ENCODE measurements at places on chromosomes 2 and 18.

DNA sequence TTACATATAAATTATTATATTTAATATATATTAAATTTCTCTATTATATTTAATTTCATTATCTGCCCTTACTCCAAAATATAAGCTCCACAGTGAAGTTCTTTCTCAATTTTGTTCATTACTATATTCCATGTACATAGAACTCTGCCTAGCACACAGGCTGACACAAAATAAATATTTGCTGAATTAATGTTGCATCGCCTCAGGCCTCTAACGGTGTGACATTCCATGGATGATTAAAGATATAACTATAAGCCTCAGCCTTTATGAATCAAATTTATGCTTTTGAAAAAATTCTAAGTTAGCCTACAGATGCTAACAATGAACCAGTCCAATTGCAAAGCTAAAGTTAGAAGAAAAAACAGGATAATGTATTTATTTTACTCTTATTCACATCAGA is 1337.2 kb upstream of the NRXN1 start:
- DNase-seq: no peak

DNA sequence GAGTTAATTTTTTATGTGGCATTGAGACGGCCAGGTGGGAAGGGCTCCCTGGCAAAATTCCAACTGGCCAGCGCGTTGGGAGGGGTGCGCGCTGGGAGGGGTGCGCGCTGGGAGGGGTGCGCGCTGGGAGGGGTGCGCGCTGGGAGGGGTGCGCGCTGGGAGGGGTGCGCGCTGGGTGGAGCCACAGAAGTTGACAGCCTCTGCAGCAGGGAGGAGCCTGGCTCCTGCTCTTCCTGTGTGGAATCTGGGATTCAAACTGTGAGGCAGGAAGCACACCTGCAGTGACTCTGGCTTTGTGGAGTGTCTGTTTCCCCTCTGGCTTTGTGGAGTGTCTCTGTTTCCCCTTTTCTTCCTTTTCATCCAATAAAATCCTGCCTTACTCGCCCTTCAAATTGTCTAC is 147.9 kb upstream of the CBLN2 start:
- no peak for DNase-seq

DNA sequence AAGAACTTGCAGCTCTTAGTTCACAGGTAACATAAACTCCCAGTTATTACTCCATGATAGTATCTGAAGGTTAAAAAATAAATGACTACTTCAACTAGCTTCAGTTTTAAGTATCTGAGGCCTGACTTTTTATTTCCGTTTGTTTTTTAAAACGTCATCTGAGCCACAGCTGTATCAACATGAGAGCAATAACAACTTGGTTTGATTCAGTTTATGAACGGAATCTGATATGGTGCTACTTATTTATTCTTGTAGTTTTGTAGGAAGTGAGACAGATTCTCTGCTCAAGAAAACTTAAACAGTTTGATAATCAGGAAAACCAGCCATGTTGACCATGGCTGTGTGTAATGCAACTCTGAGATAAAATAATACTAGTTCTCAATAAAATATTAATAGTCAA is 34.9 kb downstream of the NAB1 start:
- no peak for DNase-seq

GRCh38 chr2:30505500-30506180 is 58.6 kb downstream of the LCLAT1 start:
- no peak for DNase-seq

- no peak for DNase-seq
Measured at GRCh38 chr2:127577973-127578372, 42.5 kb downstream of the MYO7B start.

DNA sequence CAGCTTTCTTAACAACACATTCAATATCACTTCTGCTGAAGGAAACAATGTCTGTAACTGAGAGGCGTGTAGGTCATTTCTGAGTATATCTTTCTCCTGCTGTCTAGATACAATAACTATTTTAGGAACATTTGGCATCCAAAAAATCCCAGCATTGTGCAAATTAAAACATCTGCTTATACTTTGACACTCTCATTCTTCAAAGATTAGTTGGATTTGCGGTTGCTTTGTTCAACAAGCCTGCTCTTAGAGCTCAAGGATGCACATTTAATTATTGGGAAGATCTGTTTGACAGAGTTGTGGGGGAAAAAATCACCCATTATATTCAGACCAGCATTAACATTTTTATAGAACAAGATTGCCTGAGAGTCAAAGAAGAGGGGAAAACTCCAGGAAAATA is 449.5 kb upstream of the HNRNPA3 start:
- DNase-seq: no peak

DNA sequence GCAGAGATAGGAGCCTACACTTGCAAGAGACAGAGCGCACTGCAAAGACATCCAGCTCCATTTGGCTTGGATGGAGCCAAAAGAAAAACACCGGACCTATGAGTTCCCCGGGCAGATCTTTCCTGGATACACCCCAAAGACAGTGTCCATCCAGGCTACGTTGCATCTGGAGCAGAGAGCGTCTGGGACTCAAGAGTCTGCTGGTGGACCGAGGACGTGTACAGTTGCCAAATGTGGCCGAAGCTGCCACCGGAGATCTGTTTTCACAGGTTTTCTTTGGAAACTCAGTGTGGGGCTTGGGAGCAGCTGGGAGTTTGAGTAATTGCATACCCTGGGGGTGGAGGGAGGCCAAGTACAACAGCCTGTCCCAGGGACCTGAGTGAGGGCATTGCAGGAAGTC is 192.3 kb upstream of the OSR1 start:
- DNase-seq: no peak

- no peak for DNase-seq
Measured at GRCh38 chr2:18262601-18263000, 297.9 kb downstream of the RDH14 start.

- DNase-seq: no peak
Measured at GRCh38 chr18:62868645-62869044, 153.3 kb downstream of the PHLPP1 start.

DNA sequence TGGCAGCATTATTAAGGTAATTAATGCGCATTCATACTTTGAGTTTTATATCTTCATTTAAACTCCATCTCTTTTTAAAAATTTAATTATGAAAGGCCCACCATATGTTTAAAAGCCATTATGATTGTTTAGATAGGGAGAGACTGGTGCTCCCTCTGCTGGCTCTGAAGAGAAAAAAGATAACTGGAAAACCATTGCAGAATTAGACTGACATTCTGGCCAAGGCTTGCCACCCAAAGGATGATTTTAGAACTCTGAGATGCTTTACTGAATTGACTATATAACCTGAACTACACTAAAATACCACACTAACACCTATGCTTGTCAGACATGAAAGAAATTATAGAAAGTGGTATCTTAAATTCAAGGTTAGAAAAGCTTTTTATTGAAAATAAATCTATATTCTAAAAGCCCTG is 127.6 kb upstream of the SPOPL start:
- peak; percentile 36 for DNase-seq

DNA sequence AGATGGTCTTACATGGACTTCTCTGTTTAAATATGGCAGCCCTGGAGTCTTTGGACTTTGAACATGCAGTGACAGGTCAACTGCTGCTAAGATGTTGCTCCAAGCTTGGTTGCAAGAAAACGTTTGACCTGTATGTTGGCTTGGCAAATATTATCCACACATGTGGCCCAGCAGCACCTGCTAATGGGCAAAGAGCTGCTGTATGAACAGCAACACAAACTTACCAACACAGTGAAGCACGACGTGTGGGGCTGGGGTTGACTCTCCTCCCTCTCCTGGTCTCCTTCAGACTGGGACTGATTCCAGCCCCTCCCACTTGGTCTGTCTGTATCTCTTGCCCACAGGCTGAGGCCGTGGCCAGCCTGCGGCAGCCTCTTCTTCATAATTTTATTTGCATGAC is 3.8 kb downstream of the KCNE4 start:
- no peak for DNase-seq

Measured in common myeloid progenitor, CD34-positive (primary cell).